ENCODE measurements at places on chromosomes 12 and 14.
A peak's percentile ranks its signal among the peaks of the same experiment; 100 is the strongest.

DNA sequence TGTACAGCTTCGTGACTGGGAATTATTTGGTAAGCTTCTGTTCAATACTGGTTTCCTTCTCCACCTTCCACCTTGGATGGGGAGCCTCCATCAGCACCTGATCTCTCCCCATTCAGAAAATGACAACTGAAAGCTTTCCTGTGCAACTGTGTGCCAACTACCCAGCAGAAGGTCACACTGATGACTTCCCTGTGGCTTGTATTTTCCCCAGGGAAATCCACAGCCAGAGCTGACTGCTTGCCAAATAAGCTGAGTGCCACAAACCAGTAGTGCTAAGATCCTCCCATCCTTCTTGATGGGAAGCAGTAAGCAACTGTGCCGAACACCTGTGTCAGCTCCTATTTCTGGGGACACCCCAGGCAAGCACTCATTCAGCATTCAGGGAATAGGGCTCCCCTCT, 257.2 kb upstream of the SOX5 start:
- no peak for DNase-seq

GRCh38 chr12:117684471-117684870, 284.3 kb downstream of the KSR2 start:
- no peak for DNase-seq

GRCh38 chr14:79967001-79967400, 244.3 kb downstream of the DIO2 start:
- no peak for DNase-seq

DNA sequence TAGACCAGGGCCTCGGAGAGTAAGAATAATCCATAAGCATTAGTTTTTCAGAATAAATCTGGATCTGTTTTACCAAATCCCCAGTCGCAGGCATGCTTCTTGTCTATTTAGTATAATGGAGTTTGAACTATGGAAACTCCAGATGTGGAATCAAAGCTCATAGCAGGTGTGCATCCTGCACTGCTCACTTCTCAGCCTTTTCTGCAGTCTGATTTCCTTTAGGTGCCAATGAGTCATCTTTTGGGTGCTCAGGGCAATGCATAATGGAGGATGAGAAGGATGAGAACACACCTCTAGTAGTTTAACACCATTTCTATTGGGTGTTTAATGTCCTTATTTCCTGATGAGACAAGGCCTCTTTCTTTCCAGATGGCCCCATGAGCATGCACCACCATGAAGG, 961.2 kb downstream of the TMEM121 start:
- no peak for DNase-seq

DNA sequence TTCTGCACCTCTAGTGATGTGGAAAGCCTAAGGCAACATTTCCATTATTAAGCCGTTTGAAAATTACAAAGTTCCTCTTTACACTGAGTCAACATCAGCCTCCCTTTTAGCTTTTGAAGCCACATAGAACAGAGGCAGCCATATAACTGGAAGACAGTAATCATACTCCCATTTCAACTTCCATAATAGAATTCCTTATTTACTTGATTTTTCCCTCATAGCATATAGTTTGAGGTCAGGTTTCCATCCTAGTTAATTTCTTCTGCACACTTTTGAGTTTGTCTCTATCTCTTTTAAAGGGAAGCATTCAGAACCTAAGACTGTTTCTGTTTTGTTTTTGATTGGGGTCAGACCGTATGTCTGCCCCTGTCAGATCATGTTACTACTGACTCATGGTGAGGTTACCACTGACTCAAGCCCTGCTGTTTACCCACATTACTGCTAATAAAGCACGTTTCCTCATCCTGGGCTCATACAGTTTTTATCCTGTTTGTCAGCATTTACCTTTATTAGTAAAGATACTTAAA, 161.0 kb downstream of the SLC38A4 start:
- DNase-seq, result no peak

- DNase-seq, result no peak
Measured at GRCh38 chr12:26158078-26158764, 33.4 kb upstream of the BHLHE41 start.

- no peak for DNase-seq
Measured at GRCh38 chr12:74415633-74416032, 122.0 kb upstream of the ATXN7L3B start.

GRCh38 chr12:82398879-82399278, 40.5 kb downstream of the METTL25 start:
- no peak for DNase-seq

DNA sequence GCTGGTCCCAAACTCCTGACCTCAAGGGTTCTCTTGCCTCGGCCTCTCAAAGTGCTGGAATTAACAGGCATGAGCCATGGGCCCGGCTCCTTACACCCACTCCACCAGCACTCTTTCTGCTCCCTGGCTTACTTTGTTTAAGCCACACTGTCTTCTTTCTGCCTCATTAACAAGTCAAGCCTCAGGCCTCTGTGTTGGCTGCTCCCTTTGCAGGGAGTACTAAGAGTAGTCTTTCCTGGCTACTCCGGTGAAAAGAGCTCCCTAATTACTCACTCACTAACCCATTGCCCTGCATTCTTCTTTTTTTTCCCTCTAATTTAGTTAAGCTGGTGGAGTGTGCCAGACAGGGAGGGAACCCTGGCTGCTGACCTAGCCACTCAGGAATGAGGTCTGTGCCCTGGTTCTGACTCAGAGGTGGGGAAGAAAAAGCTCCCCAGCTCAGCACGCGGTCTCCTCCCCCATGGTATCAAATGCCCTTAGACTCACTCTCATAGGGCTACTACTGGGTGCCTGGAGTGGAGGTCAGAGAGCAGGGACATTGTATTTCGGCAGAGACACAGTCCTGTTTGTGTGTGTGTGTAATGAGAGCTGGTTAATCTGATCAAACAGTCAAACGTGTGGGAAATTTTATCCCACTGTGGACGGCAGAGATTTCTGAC, 19.8 kb downstream of the GALNT6 start:
- peak; percentile 72 for DNase-seq

Data from NCI-H187 (cell line).